ENCODE measurements at places on chromosomes 7 and 10.
A peak's percentile ranks its signal among the peaks of the same experiment; 100 is the strongest.

DNA sequence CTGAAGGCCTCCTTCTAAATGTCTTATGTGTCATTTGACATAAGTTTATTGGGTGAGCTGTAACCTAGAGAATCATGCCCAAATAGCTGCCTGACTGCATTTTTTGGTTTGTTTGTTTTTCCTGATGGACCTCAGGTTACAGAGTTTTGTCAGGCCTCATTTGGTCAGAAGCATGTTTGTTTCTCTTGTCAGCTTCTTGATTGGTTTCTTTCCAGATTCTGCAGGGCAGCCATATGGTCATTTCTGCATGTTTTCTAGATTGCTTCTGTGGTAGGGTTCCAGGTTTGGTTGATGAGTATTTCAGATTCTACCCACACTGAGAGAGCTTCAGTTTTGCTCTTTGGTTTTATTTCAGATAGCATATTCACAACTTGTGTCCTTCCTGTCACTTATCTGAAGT lies 28.0 kb downstream of the GLCCI1 start:
- no peak for DNase-seq

DNA sequence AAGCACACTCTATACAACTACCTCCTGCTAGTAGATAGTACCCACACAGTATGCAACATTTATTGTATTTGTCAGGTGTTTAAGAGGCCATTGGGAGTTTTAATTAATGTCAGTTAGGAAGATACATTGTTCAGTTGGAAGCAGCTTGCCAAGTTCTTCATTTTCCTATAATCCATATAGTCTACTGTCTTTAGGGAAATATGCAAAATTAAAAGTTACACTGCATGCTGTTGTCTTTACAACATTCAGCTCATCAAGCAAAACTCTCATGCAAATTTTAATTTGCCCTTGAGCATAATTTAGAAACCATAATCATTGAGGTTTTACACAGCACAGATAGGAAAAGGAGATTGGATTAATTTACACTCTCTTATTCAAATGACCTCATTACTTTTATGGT lies 17.4 kb downstream of the FOXP2 start:
- DNase-seq: no peak

GRCh38 chr10:120607016-120607709 lies 150.1 kb downstream of the PLPP4 start:
- DNase-seq: peak; percentile 89

DNA sequence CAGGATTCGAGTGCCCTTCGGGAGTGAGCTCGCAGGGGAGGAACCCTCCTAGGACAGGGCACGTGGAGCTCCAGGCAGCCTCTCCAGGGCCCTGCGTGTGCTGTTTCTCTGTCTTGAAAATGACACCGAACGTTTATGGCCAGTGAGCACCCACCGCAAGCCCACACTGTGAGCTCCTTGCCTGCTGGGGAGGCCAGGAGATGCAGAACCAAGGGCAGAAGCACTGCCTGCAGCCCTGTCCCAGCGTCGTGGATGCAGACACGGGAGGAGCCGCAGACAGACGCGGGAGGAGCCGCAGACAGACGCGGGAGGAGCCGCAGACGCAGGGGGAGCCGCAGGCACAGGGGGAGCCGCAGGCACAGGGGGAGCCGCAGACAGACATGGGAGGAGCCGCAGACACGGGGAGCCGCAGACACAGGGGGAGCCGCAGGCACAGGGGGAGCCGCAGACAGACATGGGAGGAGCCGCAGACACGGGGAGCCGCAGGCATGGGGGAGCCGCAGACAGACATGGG lies 314.4 kb downstream of the PTPRN2 start:
- DNase-seq: no peak

DNA sequence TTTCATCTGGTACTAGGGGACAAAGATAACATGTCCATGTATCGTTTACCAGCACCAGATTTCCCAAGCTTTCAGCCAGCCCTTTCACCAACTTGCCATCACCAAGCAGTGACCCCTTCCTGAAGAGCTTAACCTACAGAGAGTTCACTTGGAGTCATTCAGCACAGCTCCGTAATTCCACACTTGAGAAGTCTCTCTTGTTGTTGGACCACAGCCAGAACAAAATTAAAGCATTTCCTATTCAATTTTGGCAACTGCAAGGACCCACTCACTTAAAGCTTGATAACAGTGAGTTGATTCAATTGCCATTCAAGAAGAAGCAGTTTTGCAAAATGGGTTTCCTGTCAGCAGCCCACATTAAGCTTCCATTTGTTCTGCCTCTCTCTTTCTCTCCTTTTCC lies 88.5 kb upstream of the LRRTM3 start:
- DNase-seq: peak; percentile 61

GRCh38 chr10:34001087-34001580 lies 666.7 kb upstream of the NRP1 start:
- no peak for DNase-seq

GRCh38 chr10:70478191-70479164 lies at the start of gene PALD1:
PALD1 (plus strand) TSS chr10:70478767; CDS start chr10:70525952, 47,185 bp downstream.
- DNase-seq: peak; percentile 62

Measured in fibroblast of skin of right biceps (primary cell).